ENCODE measurements at places on chromosomes 1 and 21. TPM values are rescaled to one million over a fixed set of nuclear protein-coding genes. Genes with fewer than 3 reads are reported as not detected.

- H3K27ac ChIP-seq, result no peak overlapping the region
- no peak overlapping the region for H3K4me3 ChIP-seq
- no peak for DNase-seq
- peaks cover 8% of the 10 kb centered on the region for H3K4me1 ChIP-seq
- no peaks in the 10 kb centered on the region for H3K27me3 ChIP-seq
These were observed 35.7 kb downstream of the FNBP1L start for GRCh38 chr1:93483606-93484005.

The AUNIP gene
- 9.4 TPM for total RNA-seq

The EPHA8 gene
- total RNA-seq, result not detected

- no peak for DNase-seq
- no peaks in the 10 kb centered on the region for H3K27me3 ChIP-seq
- H3K4me3 ChIP-seq, result no peak overlapping the region
- no peak overlapping the region for H3K27ac ChIP-seq
These were observed 431.3 kb downstream of the MRPL39 start for GRCh38 chr21:25175938-25176337.

All from MCF 10A (cell line).